Hematopoietic multipotent progenitor cell treated with erythropoietin and hydrocortisone succinate and interleukin-3 and kit ligand, for 17 days (in vitro differentiated cells): ENCODE measurements at places on chromosomes 6 and 20.
A peak's percentile ranks its signal among the peaks of the same experiment; 100 is the strongest.

DNA sequence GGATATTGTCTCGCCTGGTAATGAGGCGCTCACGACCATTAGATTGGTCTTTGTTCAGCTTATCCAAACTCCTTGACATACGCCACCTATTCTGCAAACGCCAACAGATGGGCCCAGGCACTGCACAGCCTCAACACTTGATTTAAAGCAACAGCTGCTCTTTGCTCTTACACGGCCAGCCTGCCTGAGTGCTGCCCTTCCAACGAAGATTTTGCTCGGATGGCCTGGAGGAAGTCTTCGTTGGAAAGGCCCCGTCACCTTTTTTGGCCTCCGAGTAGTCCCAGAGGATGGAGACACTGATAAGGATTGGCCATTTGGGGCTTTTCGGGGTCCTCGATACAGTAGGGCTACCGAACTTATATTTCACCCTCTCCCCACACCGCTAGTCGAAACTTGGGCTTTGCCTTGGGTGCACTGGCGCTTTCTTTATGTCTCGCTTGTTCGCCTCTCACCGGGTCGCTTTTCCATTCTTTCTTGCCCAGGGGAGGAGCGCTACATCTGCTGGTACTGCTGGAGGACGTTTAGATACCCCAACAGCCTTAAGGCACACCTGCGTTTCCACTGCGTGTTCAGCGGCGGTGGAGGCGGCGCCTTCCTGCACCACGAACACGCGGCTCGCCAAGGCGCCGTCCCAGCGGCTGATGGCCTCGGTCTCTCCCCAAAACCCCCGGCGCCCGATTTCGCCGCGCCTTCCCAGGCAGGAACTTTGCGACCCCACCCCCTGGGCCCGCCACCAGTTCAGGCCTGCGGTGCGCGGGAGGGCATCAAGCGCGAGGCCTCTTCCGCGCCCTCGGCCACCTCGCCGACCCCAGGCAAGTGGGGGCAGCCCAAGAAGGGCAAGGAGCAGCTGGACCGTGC is 6.1 kb downstream of the PRDM13 start:
- DNase-seq, result no peak

DNA sequence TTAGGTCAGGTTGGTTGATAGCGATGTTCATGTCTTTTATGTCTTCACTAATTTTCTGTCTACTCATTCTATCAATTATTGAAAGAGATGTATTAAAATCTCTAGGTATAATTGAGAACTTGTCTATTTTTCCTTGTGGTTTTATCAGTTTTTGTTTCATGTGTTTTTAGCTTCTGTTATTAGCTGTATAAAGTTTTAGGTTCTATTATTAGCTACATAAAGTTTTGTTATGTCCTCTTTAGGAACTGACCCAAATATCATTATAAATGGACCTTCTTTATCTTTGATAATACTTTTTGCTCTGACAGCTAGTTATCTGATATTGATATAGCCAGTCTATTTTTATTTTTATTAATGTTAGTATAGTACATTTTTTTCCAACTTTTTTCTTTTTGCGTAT is 92.4 kb upstream of the TMEM170B start:
- no peak for DNase-seq

DNA sequence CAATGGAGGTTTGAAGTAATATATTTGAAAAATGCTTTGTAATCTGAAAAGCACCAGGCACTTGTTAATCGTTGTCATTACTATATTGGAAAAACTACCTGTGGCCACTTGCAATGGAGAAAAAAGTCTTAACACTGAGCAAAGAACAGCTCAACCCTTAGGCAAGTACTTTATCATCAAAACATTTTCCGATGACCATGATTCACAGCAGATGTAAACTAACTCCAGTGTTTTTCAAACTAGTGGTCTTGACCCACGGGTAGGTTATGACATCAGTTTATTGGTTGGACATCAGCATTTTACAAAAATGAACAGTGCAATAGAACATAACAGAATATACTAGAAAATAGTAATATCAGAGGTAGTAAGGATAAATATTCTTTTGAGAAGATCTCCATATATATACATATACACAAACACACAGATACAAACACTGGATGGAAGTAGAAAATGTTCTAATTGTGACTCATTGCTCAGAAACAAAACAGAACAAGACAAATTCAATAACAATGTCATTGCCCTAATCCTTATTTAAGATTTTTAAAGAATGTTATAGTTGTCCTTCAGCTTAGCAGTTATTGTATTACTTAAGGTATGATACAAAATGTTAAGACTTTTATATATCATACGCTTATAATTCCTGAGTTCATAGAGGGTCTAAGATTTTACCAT is 123.0 kb downstream of the PLCB1 start:
- no peak for DNase-seq

DNA sequence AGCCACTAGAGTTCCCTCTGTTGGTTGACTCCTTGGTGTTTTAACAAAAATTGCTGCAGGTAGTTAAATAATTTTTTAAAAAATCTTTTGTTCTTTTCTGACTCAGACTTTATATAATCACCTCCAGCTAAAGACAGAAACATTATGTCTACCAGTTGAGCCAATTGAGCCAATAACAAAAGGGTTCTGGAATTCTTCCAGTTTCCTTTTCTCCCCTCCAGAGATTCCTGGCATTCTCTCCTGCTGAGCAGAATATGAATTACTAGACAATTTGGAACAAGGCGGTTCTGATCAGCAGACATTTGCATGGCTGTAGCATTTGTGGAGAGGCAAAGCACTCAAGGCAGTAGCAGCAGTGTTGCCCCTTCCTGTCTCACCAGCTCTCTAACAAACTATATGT is 144.0 kb upstream of the SLC35B3 start:
- no peak for DNase-seq

GRCh38 chr20:17298171-17298570 is 71.3 kb downstream of the PCSK2 start:
- DNase-seq, result no peak

DNA sequence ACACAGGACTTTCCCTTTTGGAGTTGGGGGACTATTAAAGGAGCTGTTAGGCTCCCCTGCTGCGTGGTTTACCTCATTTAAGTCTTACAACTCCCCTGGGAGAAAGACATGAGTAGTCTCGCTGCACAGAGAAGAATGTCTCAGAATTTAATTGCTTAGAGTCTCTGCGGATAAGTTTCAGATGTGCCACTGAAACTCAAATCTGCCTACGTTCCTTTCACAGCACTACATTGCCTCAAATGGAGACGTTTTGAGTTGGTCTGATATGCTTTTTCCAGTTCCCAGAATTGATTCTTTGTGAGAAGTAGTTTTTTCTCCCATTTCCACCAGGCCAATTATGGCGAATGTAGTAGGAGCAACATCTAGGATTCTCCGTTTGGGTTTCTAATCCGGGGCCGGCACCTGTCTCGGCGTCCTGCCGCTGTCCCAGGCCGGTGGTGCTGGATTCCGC is 532 bp upstream of the SLC35F1 start:
- no peak for DNase-seq

- DNase-seq, result no peak
These were observed 77.2 kb downstream of the CD164 start for GRCh38 chr6:109305028-109305427.

GRCh38 chr6:157823528-157824370 is 703 bp downstream of the SNX9 start:
- peak; percentile 80 for DNase-seq

DNA sequence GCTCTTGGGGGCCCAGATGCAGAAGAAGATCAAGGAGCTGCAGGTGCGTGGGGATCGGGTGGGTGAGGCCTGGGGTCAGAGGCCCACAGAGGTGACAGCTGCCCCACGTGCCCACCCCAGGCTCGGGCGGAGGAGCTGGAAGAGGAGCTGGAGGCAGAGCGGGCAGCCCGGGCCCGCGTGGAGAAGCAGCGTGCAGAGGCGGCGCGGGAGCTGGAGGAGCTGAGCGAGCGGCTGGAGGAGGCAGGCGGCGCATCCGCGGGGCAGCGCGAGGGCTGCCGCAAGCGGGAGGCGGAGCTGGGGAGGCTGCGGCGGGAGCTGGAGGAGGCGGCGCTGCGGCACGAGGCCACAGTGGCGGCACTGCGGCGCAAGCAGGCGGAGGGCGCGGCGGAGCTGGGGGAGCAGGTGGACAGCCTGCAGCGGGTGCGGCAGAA is 41.5 kb downstream of the MYH7B start:
- DNase-seq, result no peak

GRCh38 chr20:9330151-9330550 is 184.2 kb upstream of the LAMP5 start:
- DNase-seq, result no peak

DNA sequence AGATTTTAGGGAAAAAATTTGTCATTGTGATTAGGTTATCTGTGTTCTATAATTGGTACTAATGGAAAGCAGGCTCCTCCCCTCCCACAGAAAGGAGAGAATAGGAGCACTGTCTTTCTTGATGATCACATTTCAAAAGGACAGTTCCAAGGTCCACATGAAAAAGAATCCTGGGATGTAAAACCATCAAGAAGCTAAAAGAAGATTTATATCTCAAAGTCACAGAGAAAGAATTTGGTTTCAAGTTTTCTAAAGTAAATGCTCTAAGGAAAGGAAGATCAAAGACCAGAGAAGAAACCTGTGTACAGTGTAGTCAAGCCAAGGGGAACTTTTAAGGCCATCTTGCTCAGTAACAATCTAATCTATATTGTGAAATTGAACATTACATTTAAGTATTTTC is 652.7 kb upstream of the HS3ST5 start:
- DNase-seq, result no peak

DNA sequence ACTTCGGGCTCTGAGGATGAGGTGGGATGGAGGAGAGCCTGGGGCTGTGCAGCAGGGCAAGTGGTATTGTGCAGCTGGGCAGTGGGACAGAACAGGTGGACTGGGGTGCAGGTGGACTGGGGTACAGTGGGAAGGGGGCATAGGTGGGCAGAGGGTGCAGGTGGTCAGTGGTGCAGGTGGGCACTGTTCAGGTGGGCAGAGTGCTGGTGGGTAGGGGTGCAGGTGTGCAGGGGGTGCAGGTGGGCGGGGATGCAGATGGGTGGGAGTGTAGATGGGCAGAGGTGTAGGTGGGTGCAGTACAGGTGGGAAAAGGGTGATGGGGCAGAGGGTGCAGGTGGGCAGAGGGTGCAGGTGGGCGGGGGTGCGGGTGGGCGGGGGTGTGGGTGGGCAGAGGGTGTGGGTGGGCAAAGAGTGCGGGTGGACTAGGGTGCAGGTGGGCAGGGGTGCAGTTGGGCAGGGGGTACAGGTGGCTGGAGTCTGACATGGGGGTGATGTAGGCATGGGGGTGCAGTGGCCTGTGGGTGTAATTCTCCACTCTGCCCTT is 20.4 kb downstream of the BHLHE23 start:
- DNase-seq, result no peak

DNA sequence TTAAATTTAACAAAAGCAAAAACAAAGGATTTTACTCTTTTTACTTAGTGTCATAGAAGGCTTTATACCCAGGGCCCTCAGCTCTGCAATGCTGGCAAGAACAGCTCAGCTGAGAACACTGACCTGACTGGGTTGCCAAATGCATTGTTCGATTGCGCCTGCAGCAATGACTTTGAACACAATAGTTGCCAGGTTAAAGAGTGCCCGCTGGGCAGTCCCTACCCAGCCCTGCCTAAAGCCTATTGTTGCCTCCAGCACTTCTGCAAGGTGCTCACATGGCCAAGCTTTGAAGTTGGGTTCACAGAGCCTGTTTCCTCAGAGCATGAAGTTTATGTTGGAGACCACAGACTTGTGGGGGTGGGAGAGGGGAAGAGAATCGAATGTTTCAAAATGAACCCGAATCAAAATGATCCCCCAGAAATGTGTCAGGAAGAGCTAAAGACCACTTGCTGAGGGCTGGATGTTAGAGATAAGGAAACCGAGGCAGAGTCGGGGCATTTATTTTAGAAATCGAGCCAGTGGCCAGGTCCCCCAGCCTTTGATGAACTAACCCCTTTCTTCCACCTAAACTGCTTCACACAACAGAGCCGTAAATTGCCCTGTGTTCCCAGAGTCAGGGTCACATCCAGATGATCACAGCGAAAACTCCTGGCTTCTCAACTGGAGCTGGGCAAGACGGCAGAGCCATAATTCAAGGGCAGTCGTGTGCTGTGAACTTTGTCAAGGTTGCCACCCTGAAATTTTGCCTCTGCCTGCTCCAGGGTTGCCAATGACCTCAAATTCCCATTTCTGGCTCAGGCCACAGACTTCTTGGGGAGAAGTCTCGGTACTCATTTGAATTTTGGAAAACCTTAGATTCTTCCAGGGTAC is 55.0 kb downstream of the FOXA2 start:
- DNase-seq, result no peak

GRCh38 chr6:136158971-136159370 is 91.1 kb downstream of the MTFR2 start:
- no peak for DNase-seq

DNA sequence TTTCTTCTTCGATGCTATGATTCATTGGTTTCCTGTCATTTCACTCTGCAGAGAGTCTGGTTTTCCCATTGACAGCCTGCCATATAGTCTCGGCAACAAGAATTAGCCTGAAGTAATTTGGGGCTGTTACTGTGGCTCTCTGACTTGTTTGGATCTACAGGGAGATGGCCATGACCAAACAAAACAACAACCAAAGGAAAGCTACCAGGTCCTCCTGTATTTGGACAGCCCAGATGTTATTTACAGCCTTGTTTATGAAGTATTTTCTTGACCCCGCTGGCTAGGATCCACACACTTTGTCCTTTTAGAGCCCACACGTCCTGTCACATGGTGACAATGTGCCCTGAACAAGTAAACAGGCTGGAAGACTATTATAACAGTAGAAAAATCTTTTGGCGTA is 111.4 kb upstream of the PREP start:
- DNase-seq, result no peak

GRCh38 chr6:98984121-98984520 is 36.4 kb upstream of the FBXL4 start:
- DNase-seq, result no peak

GRCh38 chr6:116388924-116389323 is 18.2 kb downstream of the DSE start:
- no peak for DNase-seq

DNA sequence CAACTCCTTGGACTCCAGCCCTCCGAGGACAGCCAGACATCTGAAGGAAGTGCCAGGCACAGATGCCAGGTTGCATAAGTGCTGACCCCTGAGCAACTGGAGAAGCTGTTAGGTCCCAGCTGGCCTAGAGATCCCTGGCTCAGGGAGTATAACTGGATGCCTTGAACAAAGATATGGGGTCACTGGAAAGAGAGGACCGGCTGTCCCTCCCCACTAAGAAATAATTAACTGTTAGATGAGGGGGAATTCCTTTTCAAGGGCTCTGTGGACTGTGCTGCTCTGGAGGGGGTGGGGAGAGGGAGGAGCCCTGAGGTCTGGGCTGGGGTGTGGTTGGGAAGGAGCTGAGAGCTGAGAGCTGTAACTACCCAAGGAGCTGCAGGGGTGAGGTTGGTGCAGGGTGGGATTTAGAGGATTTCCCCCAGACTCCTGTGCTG is 39.6 kb downstream of the HLA-F start:
- no peak for DNase-seq

- DNase-seq, result no peak
These were observed 22.3 kb upstream of the KCNK16 start for GRCh38 chr6:39344821-39345280.

DNA sequence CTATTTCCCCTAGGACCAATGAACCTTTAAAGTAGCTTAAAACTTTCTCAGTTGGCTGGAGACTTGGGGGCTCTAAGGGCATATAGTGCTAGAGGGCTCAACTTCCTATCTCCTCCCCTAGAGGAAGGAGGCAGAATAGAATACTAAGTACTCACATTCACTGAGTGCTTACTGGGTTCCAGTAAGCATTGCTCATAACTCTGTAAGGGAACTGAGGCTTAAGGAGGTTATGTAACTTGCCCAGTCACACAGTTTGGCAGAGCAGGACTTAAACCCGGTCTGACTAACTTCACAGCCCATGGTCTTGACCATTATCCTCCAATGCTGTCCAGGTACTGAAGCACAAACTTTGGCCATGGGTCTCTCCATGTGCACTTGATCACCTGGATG is 12.5 kb downstream of the SESN1 start:
- DNase-seq, result no peak

GRCh38 chr20:45890077-45890984 is 677 bp downstream of the NEURL2 start:
- peak; percentile 71 for DNase-seq
